ENCODE measurements at places on chromosomes 16 and 17. TPM values are rescaled to one million over a fixed set of nuclear protein-coding genes. Genes with fewer than 3 reads are reported as not detected.

DNA sequence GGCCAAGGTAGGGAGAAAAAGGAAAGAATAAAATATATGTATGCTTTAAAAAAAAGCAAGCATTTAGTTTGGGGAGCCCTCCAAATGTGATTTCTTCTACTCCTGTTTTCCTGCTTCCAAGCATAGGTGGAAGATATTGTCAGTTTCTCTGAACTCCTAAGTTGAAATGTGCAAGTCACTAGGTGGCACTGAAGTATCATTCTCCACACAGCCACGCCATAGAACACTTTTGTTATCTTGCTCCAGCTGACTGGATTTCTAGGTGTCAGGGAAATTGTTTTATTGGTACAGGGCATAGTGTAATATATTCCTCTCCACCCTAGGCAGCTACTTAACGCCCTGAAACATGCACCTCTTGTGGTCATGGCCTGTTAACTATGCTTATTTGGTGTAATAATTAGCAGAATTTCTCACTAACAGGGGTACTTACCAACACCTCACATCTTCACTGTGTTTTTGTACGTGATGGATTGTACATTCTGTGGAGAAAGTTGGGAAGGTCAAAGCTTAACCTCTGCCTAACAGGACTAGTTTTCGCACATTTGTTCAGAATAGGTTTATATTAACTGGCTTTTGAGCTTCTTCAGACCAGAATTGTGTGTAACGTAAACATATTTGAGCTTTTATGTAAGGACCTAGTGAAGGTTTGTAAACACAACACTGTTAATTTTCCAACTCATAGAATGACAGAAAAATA lies 69.3 kb downstream of the FTO start:
- peak; percentile 77 for DNase-seq

BAHCC1 gene
- total RNA-seq: 10.2 TPM

DNA sequence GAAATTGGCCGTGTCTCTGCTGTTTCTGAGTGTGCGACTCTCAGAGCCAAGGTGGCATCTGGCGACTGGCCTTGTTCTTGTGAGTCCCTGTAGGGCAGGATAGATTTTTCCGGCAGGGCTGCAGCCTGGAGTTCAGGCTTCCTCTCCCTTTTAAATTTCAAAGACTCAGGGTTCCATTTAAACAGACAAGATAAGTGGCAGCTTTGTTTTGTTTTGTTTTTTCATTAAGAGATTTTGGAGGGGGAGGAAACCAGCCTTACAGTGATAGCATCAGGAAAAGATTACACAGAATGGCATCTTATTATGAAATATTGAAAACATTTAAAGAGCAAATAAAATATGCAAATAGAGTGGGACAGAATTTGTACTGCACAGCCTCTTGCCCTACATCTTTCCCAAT lies 151.3 kb downstream of the RPTOR start:
- no peak for DNase-seq

DNA sequence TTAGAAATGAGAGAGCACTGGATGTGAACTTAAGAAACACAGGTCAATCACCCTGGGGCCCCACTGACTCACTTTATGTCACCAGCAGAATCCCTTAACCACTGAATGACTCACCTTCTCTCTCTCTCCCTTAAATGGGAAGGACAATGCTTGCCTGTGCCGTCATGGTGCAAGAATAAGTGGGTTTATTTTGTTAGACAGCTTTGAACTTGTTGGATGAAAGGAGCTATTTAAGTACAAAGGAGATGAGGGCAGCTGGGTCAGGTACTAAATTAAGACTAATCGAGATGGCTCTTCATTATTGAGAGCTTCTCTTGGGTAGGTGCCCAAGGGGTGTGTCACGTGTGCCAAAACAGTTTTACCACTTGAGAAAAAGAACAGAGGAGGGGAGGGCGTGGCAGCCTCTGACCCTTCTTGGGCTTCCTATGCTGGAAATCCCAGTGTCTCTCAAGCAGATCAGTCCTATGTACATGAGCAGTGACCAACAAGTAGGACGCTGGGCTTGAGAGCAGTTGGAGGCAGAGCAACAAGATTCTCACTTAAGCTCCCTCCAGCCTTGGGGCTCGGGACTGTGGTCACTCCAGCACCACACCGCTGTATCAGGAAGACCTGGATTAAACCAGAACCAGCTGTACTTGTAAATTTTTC lies 6.7 kb upstream of the KRT31 start:
- DNase-seq: no peak

ZFHX3 gene
- total RNA-seq: 39.9 TPM

DNA sequence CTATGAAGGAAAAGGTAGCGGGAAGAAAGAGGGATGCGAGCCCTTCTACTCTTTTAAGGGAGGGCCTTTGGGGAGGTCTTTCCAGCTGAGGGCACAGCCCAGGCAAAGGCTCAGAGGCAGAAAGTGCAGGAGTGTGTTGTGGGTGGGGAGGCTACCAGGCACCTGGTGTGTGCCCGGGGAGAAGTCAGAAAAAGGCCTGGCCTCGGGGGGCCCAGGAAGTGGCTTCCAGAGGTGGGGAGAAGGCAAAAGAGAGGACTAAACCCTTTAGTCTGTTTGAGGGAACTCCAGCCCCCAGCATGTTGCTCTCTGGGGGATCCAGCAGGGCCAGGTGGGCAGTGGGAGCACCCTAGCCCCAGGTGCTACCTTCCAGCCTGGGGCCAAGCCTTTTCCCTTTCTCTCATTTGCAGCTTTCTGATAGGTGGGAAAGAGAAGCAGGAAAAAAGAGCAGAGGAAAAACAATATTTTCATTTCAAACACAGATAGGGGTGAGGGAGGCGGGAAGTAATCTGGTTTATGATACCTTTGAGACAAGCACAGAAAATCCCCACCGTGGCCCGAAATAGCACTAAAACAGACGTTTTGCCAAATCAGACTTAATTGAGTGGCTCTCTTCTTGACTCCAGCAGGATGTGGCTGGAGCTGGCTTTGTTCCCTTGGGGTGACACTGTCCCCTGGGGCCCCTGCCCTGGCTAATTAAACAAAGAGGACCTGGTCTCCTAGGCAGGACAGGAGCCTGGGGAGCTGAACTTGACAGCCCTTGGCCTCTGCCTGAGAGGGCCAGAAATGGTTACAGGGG lies 10.4 kb downstream of the RAI1 start:
- DNase-seq: no peak

KIF18B gene
- total RNA-seq: 63.6 TPM

DNA sequence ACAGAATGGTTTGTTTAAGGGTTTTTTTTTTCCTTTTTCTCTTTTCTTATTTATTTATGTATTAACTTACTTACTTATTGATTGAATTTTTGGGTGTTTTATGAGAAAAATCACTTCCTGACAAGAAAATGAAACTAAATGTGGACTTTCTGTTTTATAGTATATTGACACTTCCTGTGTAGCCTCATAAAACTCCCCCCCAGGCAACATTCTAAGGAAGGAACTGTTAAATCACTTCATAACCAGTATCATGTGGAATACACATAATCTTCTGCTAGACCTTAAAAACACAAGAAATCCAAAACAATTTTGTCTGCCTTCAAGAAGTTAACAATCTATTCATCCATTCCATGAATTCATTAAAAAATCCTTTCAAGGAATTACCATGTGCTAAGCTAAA lies 164.1 kb upstream of the TOM1L1 start:
- no peak for DNase-seq

TNK1 gene
- total RNA-seq: 6.4 TPM

- no peak for DNase-seq
These were observed 42.2 kb upstream of the HAPSTR1 start for GRCh38 chr16:9049241-9049640.

GRCh38 chr16:86362155-86362849 lies 148.0 kb upstream of the FOXF1 start:
- DNase-seq: no peak

DNA sequence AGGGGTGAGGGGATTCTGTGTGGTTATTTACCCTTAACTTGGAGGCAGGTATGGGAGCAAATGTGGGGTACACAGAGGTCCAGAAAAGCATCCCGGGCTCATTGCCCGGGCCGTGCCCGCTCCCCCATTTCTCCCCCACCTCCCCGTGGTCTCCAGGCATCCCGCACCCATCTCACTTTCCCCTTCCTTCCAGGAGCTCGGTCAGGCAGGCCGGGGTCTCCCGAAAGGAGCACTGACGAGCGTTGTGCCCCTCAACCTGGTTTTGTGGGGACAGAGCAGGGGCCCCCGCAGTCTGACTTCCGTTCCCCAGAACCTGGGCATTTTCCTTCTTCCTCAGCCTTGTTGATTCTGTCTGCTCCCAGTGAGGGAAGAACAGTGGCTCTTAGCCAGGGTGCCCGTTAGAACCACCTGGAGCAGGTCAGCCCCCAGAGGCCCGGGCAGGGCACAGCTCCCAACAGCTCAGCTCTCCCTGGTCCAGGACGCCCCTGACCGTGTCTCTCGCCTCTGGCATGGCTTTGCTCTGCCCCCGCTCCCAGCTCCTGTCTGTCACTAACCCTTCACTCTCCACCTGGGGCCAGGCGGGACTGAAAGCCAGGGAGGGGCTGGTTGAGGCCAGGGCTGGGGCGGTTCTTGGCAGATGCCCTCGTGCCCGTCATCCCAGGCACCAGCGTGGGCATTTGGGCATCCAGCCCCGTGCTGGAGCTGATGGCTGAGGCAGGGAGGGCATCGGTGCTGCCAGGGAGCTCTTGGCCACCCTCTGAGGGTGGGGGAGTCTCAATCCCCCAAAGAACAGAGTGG lies 12.5 kb upstream of the NUDT16L1 start:
- DNase-seq: no peak

CRHR1 gene
- not detected for total RNA-seq

TBC1D3C gene
- not detected for total RNA-seq
